Stimulated activated CD4-positive, alpha-beta T cell treated with anti-CD3 and anti-CD28 coated beads, Interleukin-1b, Interleukin-23, amount 100 ng/mL, for 24 hours (primary cell): ENCODE measurements at places on chromosomes 13 and 19.

DNA sequence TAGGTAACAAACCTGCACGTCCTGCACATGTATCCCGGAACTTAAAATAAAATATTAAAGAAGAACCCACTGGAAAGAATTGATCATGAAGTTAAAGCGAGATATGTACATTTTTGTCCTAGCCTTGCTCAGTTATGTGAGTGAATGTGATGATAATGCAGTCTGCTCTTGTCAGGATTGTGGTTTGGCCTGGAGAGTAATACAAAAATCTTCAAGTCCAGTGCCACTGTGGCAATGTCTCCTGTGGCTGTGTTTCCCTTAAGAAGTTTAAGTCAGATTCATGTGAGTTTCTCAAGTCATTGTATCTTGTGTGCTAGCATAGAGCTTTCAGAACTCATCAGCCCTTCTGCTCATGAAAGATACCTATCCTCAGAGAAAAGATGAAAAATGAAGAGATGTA, 18.0 kb upstream of the ITGBL1 start:
- no peak for DNase-seq

GRCh38 chr19:1602091-1602707, 3.1 kb downstream of the UQCR11 start:
- DNase-seq, result no peak

- DNase-seq, result no peak
These were observed 33.6 kb downstream of the MTMR6 start for GRCh38 chr13:25253702-25254101.

GRCh38 chr19:29320618-29321017, 107.7 kb upstream of the UQCRFS1 start:
- DNase-seq, result no peak

- no peak for DNase-seq
These were observed 17.3 kb downstream of the LRCH1 start for GRCh38 chr13:46570273-46570672.

DNA sequence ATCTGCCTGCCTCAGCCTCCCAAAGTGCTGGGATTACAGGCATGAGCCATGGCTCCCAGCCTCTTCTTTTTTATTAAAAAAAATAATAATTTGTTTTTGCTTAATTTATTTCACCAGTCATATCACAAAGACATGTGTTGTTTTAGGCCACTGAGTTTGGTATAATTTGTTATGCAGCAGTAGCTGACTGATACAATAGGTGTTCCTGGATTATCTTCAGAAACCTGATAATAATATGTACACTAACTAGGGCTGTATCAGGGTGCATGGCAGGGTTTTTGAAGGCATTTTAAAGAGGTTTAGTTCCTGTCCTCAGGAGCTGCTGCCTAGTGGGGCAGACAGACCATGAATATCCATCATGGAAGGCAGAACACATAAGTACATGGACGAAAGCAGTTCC, 9.5 kb upstream of the CSNK1G2 start:
- DNase-seq, result no peak

DNA sequence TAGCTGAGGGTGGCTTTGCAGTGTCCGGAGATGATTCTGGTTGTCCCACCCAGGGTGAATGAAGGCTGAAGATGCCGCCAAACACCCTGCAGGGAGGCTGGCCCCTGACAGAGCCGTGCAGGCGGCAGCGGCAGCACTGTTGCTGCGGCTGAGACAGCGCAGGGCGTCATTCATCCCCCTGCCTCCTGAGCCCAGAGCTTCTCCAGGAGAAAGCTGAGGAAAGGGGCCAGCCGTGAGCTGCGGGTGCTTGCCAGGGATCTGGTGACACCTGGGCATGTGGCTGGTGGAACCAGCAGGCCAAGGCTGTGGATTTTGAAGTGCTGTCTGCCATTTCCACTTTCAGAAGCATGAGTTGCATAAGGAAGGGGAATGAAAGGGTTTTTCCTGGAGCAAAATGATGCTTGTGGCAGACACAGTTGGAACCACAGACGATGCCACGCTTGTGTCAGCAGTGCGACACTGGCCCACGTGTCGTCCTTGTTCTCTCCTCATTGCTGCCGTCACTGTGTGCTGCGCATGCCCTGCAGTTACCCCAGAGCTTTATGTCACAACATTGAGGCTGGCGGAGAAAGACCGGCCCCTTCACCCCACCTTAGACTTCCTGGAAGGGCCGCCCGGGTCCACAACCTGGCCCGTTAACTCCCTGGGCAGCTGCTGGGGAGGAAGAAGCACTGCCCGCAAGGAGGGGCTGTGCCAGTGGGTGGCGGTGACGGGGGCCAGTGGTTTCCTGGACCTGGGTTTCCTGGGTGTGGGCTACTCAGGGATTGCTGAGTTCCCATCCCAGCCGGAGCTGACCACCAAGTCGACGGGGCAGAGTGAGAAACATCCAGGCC, 22.7 kb downstream of the TFDP1 start:
- no peak for DNase-seq
